ENCODE measurements at places on chromosomes 12 and 14.

DNA sequence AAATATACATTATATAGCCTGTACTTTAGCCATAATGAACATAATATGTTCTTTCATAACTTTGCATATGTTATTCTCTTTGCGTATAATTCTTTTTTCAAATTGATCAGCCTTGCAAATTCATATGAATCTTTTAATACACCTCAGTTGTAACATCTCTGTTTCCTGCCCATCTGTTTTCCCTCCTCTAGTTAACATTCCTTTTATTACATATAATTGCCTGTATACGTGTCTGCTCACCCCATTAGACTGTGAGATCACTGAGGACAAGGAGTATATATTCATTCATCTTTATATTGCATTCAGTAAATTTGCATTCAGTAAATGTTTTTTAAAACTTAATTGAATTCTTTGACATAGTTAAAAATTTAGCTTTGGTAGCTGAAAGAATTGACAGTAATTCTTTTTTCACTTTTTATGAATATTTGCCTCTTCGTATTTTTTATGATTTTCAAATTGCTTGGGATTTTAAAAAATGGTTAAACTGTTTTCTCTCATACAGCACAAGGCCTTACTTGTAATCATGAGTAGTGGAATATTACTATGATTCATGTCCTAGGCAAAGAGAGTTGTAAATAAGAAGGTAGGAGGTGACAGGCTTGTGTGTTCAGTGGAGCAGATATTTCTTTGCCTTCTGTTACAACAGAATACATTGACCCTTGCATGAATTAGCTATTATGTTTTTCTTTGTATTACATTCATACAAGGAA is 32.8 kb upstream of the KLHL42 start:
- no peak for DNase-seq

- no peak for DNase-seq
Measured at GRCh38 chr12:31890295-31891285, 68.6 kb upstream of the RESF1 start.

GRCh38 chr12:60981473-60981872 is 1278.7 kb upstream of the USP15 start:
- no peak for DNase-seq

DNA sequence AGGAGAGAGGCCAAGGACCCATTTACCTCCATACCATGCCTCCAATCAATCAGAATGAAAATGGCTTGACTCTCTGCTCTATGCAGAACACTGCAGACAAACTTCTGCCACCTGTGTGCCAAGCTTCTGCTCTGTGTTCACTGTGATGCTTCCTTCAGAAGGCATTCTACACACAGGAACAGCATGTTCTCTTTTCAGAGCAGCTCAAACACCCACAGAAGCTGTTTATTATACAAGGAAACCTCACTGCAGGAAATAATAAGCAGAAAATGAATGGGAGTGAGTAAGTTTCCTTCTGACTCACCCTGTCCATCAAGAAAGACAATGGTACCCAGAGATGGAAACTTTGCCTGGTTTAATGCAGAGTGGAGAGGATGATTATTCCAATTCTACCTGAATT is 2.4 kb upstream of the ESR2 start:
- no peak for DNase-seq

DNA sequence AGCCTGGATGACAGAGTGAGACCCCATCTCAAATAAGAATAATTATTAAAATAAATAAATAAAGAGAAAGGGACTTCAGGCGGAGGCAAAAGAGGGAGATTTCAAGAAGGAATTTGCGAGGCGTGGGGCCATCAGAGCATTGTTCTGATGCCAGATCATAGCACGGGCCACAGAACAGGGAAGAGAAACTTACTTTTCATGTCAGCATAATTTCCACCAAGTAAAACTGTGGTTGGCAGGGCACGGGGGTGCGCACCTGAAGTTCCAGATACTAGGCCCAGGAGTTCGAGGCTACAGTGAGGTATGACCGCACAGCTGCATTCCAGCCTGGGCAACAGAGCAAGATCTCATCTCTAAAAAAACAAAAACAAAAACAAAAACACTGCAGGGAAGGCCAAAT is 11.0 kb upstream of the PLBD1 start:
- DNase-seq, result no peak

DNA sequence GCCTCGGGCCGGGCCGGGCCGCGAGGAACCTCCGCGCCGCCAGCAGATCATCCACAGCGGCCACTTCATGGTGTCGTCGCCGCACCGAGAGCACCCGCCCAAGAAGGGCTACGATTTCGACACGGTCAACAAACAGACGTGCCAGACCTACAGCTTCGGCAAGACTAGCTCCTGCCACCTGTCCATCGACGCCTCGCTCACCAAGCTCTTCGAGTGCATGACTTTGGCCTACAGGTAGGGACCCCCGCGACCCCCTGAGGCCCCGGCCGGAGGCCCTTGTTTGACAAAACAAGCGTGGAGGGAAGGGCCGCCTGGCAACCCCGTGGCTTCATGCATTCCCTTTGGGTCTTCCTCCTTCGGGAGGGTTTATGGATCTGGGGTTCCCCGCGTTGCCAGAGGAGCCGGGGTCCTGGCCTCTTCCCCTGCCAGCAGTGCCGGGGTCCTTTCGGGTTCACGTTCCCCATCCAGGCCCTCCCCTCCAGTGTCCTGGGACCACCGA is 526 bp downstream of the MLXIP start:
- DNase-seq, result no peak

- DNase-seq, result no peak
Measured at GRCh38 chr12:111596985-111597830, 1.9 kb downstream of the ATXN2 start.

GRCh38 chr14:61213191-61213621 is 67.9 kb downstream of the TMEM30B start:
- no peak for DNase-seq

GRCh38 chr14:62081012-62081612 is 318.9 kb downstream of the SNAPC1 start:
- DNase-seq, result no peak

GRCh38 chr14:65237941-65238340 is 135.6 kb upstream of the MAX start:
- no peak for DNase-seq

- DNase-seq, result no peak
Measured at GRCh38 chr12:89389755-89390661, 37.7 kb upstream of the DUSP6 start.

DNA sequence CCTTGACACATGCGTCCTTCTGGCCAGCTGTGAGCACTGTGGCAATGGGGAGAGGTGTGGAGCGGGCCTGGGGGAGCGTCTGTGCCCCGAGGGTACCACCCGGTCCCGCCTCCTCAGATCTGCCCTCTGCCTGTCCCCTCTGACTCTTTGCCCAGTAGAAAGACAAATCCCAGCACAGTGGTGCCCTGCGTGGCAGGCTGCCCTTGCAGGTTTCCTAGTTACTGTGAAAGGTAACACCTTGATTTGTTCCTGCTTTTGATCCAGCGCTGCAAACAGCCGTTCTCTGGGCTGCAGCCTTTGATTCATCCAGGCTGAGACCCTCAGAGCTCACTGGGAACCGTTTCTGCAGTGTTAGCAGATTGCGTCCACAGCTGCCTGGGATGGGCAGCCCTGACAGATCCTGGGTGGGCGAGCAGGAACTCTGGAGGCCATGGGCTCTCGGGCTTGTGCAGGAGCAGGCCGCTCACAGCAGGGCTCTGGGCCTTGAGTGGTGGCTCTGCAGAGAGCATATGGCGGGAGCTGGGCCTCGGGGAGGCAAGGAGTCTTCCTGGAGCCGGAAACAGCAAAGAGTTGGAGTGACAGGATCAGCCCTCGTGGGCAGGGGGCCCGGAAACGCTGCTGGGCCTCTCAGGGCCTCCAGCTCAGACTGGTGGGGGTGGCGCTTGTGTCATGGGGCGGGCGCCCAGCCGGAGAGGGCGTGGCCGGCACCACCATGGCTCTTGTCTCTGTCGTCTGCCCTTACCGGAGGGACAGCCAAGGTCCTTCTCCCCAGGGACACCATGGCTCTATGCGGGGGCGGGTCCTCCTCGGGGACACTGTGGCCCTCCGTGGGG is 16.6 kb downstream of the FBRSL1 start:
- peak; percentile 49 for DNase-seq

- DNase-seq, result no peak
Measured at GRCh38 chr14:32826404-32827082, 112.1 kb upstream of the NPAS3 start.

- DNase-seq, result peak; percentile 67
Measured at GRCh38 chr12:96194971-96195844, 1.0 kb downstream of the ELK3 start.

- no peak for DNase-seq
Measured at GRCh38 chr14:93089521-93090269, 26.0 kb downstream of the ITPK1 start.

GRCh38 chr14:76473481-76474263 is 97.7 kb downstream of the ESRRB start:
- no peak for DNase-seq

DNA sequence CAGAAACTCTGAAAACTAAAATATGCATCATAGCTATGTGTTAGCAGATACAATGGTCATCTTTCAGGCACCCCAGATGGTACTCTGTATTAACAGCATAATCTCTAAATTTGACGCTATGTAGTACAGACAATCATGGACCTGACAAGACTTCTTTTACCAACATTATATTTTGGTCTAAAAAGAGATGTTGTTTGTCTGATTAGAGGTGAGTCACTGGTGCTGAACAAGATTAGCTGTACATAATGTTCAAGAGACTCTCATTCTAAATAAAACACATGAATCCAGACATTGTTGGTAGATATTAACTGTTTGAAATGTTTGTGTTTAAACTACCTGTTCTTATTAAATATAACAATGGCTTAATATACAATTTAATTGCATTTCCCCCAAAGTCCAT is 146.4 kb upstream of the LMNTD1 start:
- DNase-seq, result no peak
